Renal cortical epithelial cell (primary cell): ENCODE measurements at places on chromosomes 11 and 22. TPM values are rescaled to one million over a fixed set of nuclear protein-coding genes. Genes with fewer than 3 reads are reported as not detected.

The MUS81 gene
- total RNA-seq = 37.0 and 52.4 TPM in 2 replicates

The MAPK8IP2 gene
- 0.30 and 0.52 TPM in 2 replicates for total RNA-seq

The ZDHHC5 gene
- 45.1 and 79.9 TPM in 2 replicates for total RNA-seq

The SEZ6L gene
- not detected in 2 replicates for total RNA-seq

The CALCA gene
- not detected in 2 replicates for total RNA-seq

The MS4A3 gene
- total RNA-seq = not detected in 2 replicates

The RAPSN gene
- 0.10 and 0.17 TPM in 2 replicates for total RNA-seq
